ENCODE measurements at places on chromosomes 7 and 10.

DNA sequence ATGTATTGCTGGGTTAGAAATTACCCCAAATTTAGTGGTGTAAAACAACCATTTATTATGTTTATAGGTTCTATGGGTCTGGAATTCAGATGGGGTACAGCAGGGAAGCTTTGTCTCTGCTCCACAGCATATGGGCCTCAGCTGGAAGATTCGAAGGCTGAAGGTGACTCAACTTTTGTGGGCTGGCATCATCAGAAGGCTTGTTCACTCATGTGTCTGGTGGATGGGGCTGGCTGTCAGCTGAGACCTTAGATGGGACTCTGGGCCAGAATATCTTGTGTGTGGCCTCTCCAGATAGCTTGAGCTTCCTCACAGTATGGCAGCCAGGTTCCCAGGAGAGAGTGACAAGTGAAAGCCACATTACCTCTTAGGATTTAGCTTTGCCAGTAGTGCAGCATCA is 45.9 kb downstream of the ZNF503 start:
- DNase-seq, result no peak

GRCh38 chr7:132152131-132152889 is 424.0 kb downstream of the PLXNA4 start:
- no peak for DNase-seq

GRCh38 chr7:103576641-103577040 is 130.6 kb upstream of the SLC26A5 start:
- no peak for DNase-seq

- no peak for DNase-seq
These were observed 26.3 kb downstream of the FAM107B start for GRCh38 chr10:14748441-14748840.

DNA sequence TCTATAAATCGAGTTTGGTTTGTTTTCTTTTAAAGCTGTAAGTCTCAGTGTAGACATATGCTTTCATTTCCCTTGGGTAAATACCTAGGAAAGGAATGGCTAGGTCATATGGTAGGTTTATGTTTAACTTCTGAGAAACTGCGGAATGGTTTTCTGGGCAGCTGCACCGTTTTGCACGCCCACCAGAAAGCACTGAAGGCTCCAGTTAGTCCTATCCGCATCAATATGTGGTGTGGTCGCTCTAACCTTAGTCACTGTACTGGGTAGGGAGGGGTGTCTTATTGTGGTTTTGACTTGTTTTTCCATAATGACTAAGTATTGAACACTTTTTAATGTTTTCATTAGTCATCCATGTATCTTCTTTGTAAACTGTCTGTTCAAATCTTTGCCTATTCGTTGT is 279.5 kb upstream of the AKR1E2 start:
- DNase-seq, result no peak
